Stimulated activated naive B cell treated with anti-CD40 and anti-IgM and Interleukin-4, amounts not matched to agents 10 μg/mL and 1 μg/mL and 100 μg/mL, for 72 hours (primary cell): ENCODE measurements at places on chromosomes 1 and 21.

DNA sequence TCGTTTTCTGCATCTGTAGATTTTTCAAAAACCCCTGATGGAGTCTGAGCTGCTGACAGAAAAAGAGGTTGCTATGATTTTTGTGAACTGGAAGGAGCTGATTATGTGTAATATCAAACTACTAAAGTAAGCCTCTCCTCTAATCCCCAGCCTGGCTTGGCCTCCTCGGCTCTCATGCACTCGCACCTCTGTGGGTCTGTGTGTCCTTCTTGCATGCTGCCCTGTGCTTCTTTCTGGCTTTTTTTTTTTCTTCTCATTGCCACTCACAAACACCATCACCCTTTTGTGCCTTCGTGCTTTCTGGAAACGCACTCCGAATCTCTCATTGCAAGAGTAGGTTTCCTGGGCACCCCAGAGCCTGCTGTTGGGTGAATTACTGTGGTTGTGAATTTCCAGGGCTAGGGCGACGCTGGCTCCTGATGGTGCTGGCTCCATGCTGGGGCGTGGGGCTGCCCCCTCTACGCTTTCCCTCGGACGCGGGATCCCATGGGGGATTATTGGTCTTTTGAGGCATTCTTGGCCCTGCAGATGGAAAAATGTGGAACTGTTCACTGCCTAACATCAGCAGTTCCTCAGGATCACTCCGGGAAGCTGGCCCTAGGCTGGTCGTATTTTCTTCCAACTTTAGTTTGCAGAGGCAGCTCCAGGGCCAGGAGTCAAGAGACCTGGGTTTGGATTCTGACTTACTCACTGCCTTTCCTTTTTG is 56.8 kb downstream of the ATP5PO start:
- no peak overlapping the region for H3K4me3 ChIP-seq
- no peaks in the 10 kb centered on the region for H3K4me1 ChIP-seq
- H3K36me3 ChIP-seq = no peaks in the 10 kb centered on the region

- H3K27me3 ChIP-seq = peaks cover 6% of the 10 kb centered on the region
- H3K4me3 ChIP-seq = no peak overlapping the region
- H3K4me1 ChIP-seq = no peaks in the 10 kb centered on the region
Measured at GRCh38 chr1:68085752-68086151, 35.3 kb upstream of the DIRAS3 start.

DNA sequence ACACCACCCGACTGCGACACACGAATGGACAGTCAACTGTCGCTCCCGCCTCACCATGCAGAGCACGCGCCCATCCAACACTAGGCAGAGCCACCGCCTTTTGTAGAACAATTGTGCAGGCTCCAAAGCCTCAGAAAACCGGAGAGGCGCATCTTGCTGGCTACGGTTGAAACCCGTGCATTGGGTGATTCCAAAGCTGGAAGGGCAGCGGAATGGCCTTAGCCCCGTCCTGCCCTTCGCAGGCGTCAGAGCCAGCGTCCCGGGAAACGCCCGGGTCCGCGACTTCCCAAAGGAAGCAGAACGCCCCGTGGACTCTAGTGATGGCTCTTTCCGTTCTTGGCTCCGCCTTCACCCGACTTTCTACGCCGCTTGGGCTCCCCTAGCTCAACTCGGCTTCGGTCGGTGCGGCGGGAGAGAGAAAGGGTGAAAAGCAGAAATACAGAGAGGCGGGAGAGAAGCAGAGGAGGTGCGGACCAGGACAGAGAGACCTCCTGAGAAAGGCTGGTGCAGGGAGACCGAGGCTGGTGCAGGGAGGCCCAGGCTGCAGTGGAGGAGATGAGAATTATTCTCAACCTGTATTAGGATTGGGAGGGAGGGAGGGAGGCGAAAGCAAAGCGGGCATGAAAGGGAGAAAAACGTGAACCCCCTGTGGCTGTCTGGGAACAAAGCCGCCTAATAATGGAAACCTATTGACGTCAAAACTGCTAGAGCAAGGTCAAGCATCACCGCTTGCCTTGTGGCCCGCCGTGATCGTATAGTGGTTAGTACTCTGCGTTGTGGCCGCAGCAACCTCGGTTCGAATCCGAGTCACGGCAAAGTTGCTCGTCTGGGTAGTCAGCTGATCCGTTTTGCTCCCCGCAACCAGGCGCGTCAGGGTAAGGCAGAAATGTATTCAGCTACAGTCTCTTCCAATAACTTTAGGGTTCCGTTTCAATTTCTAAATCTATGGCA is 99.5 kb downstream of the PRKAB2 start:
- H3K36me3 ChIP-seq = no peaks in the 10 kb centered on the region
- H3K27me3 ChIP-seq = no peaks in the 10 kb centered on the region
- peak overlapping the region; percentile 96 for H3K27ac ChIP-seq
- peak overlapping the region; percentile 94 for H3K4me3 ChIP-seq
- H3K4me1 ChIP-seq = peaks cover 29% of the 10 kb centered on the region

DNA sequence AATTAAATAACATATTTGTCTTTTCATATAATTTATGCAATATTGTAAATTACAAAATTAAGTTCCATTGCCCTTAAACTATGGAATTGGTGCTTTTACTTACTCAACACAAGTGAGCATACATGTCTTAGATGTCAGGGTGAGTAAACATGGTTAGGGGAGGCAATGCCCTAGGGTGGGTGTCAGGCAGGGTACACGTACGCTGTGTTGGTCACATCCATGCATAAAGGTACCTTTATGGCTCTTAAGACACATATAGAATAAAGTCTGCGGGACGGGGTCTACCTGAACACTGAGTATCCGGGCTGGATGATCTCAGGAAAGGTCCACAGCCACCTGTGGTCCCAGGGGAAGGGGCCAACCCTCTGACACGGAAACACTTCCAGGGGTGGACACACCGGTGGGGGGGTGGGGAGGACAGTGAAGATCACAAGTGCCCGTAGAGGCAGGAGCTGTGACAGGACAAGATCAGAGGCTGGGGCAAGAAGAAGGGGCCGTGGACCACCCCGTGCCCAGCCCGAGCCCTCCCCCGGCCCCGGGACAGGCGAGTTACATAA is 720 bp downstream of the LIN9 start:
- H3K4me1 ChIP-seq = peaks cover 4% of the 10 kb centered on the region
- peak overlapping the region; percentile 85 for H3K27ac ChIP-seq

DNA sequence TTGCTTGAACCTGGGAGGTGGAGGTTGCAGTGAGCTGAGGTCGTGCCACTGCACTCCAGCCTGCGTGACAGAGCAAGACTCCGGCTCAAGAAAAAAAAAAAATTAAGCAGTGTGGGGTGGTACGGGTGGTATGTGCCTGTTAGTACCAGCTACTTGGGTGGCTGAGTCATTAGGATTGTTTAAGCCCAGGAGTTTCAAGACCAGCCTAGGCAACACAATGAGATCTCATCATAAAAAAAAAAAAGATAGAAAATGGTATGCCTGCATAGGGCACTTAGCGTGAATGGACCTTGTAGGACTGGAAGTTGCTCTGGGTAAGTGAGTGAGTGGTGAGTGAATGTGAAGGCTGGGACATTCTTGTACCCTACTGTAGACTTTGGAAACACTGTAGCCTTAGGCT is 37.0 kb downstream of the TBCE start:
- DNase-seq = no peak
- peaks cover 17% of the 10 kb centered on the region for H3K36me3 ChIP-seq
- H3K27me3 ChIP-seq = no peaks in the 10 kb centered on the region
- no peak overlapping the region for H3K4me3 ChIP-seq
- peak overlapping the region; percentile 16 for H3K27ac ChIP-seq

- H3K27me3 ChIP-seq = no peaks in the 10 kb centered on the region
- H3K27ac ChIP-seq = no peak overlapping the region
- H3K4me1 ChIP-seq = no peaks in the 10 kb centered on the region
- no peak overlapping the region for H3K4me3 ChIP-seq
Measured at GRCh38 chr1:228891272-228892034, 156.2 kb downstream of the RHOU start.

DNA sequence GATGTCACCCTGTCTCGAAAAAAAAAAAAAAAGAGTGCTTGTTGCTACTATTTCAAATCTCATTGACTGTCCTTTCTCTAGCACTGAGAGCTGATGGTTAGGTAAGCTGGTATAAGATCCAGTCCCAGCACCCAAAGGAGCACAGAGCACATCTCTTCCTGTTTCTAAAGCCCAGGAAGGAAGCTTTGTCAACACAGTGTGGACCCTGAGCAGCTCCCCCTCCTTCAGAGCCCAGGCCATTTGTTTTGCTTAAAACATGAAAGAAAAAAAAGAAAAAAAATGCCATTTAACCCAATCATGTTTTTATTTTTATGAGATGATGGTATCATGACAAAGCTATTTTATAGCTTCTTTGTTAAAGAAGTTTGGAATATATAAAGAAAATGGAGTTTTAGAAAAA is 184.1 kb upstream of the DUSP10 start:
- peaks cover 7% of the 10 kb centered on the region for H3K36me3 ChIP-seq
- no peak overlapping the region for H3K4me3 ChIP-seq
- H3K27ac ChIP-seq = no peak overlapping the region
- H3K27me3 ChIP-seq = peaks cover 6% of the 10 kb centered on the region
- DNase-seq = no peak

DNA sequence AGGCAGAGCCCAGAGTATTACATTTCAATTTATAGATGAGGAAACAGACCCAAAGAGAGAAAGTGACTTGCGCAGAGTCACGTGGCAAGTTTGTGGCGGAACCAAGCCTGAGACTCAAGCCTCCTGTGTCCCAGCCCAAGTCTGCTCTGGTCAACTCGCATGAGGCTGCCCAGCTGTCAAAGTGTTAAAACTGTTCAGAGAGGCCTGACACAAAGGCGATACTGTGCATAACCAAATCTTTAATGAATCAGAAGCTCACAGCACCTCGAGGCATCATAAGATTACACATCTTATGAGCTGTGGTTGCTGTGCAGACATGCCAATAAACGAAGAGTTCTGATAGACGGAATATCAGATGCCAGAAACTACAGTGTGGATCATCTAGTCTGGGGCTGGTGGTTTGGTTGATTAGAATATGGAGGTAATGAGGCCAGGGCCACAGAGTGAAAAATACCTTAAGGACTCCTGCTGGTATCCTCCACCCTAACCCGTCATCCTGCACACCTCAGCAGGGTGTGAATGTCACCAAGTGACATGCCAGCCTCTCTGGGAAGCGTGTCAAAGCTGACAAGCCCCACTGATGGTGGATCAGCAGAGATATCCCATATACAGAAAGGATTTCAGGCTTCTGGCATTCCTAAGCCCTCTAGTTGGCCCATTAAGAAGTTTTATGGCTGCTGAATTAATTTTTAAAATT is 42.2 kb downstream of the TNNT2 start:
- no peaks in the 10 kb centered on the region for H3K4me1 ChIP-seq
- H3K4me3 ChIP-seq = no peak overlapping the region
- peaks cover 14% of the 10 kb centered on the region for H3K27me3 ChIP-seq

DNA sequence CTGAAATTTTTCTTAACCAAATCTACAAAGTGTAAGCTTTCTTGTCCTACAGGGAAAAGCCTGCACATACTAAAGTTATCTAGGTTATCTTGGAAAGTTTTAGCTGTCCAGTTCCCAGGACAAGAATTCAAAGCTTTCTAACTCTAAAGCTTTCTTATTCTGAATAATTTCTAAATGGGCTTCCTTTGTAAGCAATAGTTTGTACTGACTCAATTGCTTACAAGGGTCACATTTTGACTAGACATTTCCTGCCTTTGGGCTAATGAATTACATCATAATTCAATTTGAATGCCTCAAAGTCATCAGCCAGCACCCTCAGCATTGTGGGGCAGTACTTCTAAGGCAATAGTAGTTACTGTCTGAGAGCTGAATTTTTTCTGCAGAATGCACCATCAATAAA is 223.0 kb downstream of the LTN1 start:
- H3K4me1 ChIP-seq = no peaks in the 10 kb centered on the region
- no peak for DNase-seq
- peaks cover 20% of the 10 kb centered on the region for H3K36me3 ChIP-seq
- H3K4me3 ChIP-seq = no peak overlapping the region
- no peak overlapping the region for H3K27ac ChIP-seq

DNA sequence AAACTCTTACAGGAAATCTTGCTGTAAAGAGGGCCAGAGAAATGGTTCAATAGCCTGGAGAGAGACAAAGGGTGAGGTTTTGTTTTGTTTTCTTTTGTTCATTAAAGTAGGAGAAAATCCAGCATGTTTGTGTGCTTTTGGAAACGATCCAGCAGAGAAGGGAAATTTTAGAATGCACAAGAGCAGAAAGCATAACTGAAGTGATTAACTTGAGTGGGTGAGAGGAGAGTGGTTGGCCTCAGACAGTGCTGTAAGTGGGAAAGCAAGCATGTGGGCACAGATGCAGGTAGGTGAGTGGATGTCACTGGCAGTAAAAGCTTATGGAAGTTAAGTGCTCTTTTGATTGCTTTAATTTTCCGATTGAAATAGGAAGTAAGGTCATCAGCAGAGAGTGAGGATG is 50.2 kb downstream of the EEIG2 start:
- H3K27ac ChIP-seq = no peak overlapping the region
- peaks cover 11% of the 10 kb centered on the region for H3K4me1 ChIP-seq
- H3K27me3 ChIP-seq = no peaks in the 10 kb centered on the region
- H3K4me3 ChIP-seq = no peak overlapping the region
- H3K36me3 ChIP-seq = peaks cover 29% of the 10 kb centered on the region

GRCh38 chr1:4755864-4756504 is 101.6 kb downstream of the AJAP1 start:
- no peaks in the 10 kb centered on the region for H3K36me3 ChIP-seq
- H3K4me3 ChIP-seq = no peak overlapping the region
- no peak for DNase-seq
- no peak overlapping the region for H3K27ac ChIP-seq
- no peaks in the 10 kb centered on the region for H3K27me3 ChIP-seq
- H3K4me1 ChIP-seq = no peaks in the 10 kb centered on the region

GRCh38 chr1:56931211-56931610 is 34.6 kb downstream of the C8B start:
- no peaks in the 10 kb centered on the region for H3K4me1 ChIP-seq
- H3K4me3 ChIP-seq = no peak overlapping the region
- DNase-seq = no peak
- H3K27ac ChIP-seq = no peak overlapping the region

DNA sequence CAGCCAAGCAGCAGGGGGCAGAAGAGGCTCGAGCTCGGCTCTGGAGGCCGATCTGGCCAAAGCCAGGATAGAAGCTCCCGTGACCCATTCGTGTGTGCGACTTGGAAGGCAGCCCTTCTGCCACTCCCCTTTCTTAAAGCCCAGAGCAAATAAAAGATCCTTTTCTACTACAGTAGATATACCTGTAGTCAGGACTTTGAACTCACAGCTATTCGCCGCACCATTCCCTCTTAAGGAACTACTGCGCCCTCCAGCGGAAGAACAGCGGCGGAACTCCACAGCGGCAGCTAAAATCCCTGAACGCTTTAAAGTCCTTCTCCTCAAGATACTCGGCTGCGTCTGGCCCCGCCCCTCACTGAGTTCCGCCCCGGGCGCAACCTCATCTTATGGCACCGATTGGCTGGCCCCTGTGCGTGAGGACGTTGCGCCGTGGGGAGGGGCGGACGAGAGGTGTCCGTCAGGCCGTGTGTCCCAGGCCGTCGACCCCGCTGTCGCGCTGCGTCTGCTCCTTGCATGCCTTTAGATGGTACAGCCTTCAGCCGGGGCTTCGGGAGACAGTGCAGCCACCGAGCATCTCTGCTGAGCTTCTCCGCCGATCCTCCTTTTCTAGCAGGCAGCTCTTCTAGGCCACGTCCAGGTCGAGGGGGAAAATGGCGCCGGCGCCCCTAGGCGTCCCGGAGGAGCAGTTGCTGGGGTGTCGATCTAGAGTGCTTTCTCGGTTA is at the start of gene LRIG2:
Gene LRIG2 (plus strand): TSS at position 442 of the 722 bp plus-strand sequence. CDS start 209 bp downstream, at position 651.
- peak within 1 kb of the TSS; percentile 99 for H3K27ac ChIP-seq
- DNase-seq = peak; percentile 95
- H3K4me3 ChIP-seq = peak within 1 kb of the TSS; percentile 96
- H3K4me1 ChIP-seq = peaks cover 16% of the 10 kb centered on the region
- no peaks in the 10 kb centered on the region for H3K27me3 ChIP-seq
